ENCODE measurements at places on chromosomes 4 and X. TPM values are rescaled to one million over a fixed set of nuclear protein-coding genes. Genes with fewer than 3 reads are reported as not detected.
A peak's percentile ranks its signal among the peaks of the same experiment; 100 is the strongest.

Gene UGT2B10
- not detected for total RNA-seq

DNA sequence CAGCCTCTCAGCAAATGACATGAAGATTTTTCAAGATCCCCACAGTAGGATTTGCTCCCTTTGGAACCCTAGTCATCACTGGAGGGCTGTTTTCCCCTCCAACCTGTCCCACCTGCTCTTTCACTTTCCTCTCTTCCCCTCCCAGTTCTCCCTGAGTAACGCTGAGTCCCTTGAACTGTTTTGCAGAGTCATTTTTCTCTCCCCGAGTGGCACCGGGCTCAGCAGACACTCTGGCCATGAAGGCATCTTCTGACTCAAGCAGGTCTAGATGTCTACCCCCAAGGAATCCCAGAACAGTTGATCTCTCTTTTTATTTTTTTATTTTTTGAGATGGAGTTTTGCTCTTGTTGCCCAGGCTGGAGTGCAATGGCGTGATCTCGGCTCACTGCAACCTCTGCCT, 52.2 kb downstream of the HTRA3 start:
- no peak for DNase-seq

- DNase-seq, result no peak
Observed at GRCh38 chr4:66204534-66205247, 534.4 kb upstream of the EPHA5 start.

Gene ANK2
- total RNA-seq, result 0.27 TPM

GRCh38 chr4:141432000-141432712, 204.2 kb upstream of the IL15 start:
- no peak for DNase-seq

DNA sequence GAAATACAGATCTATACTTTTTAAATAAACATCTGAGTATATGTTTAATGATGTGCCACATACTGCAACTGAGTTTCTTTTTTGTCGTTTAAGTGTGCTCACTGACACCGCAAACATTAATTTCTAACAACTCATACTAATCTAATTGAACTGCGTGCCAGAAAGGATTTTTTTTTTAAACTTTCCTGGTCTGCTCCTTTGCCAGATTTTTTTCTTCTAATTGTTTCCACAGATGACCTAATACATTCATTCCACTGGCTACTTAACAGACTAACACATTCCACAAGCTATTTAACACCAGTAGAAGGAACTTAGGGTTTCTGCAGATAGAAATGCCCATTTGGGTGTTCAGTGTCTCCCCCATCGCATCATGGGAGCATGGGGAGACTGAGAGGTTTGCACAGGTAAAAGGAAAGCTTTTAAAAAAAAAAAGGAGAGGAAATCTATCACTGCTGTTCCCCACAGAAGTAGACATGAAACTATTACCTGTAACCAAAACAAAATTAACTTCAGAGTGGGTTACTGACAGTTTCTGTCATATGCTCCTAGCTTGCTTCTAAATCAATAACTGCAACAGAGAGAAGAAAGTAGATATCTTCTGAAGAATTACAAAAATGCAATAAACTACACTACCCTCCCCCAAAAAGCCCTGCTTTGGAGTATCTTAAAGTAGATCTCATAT, 31.6 kb downstream of the SH3KBP1 start:
- DNase-seq, result peak; percentile 57

DNA sequence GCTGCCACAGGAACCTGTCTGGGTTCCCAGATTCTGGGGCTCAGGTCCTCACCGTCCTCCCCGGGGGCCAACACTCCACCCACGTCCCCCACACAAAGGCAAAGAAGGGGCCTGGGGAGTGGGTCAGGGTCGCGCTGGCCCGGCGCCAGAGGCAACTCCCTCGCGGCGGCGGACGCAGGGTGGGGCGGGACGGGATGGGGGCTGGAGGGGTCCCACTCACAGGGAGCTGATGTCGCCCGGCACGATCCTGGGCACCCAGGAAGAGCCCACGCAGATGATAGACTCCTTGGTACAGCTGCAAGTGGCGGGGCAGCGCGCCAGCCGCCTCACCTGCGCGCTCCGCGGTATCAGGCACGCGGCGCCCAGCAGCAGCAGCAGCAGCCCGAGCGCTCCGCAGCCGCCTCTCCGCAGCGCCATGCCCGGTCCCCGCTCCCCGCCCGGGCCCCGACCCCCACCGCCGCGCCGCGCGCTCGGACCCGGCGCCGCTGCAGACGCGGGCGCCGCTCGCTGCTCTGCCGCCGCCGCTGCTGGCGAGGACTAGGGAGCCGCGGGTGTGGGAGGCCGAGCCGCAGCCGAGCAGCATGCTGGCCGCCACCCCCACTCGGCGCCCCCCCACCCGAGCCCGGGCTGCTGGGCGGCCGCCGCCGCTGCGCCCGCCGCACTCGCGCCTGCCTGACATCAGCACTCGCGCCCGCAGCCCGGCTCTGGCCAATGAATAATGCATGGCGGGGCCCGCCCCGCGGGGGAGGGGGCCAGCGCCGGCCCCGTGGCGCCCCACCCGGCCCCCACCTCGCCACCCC, at the start of gene LGI2:
Gene LGI2, minus strand, starts transcription at position 670 of the 800 bp plus-strand sequence. Its CDS starts 253 bp downstream, at position 417.
- DNase-seq, result no peak

Gene PDE5A
- total RNA-seq, result 42.0 TPM

Gene LDB2
- total RNA-seq, result 33.5 TPM

DNA sequence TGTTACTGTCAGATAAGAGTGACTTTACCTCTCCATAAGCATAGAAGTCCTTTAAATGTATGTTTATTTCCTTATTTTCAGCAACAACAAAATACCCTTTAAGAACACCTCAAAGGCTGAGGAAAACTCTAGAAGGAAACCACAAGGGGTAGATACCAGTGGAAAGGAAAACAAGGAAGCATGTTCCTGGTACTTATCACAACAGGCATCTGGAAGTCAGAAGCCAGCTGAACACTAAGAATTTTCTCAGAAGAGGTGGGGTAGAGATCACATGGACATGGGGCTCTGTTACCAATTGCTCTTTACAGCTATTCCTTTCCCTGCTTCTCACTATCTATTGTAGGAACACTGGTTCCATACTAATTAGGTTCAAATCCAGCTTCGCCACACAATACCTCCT, 51.5 kb upstream of the BEND2 start:
- DNase-seq, result no peak

DNA sequence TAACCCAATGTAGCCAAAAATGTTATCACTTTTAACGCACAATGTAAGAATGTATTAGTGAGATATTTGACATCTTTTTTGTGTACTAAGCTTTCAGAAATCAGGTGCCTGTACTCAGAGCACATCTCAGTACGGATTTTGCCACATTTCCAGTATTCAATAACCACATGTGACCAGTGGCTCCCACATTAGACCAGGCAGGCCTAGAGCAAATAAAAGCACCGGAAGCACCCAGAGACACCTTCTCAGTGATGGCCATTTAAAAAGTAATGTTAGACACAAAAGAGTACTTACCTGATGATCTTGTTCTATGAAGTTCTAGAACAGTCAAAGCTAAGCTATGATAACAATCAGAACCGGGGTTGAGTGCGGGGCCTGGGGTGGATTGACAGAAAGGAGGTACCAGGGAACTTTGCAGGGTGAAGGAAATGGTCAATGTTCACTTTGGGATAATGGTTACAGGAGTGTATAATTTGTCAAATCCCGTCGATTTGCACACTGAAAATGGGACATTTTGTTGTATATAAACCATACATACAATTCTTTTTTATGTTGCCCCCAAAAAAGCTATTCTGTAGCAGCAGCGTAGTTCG, 1.2 kb downstream of the CTPS2 start:
- DNase-seq, result no peak

Gene FAM47A
- not detected for total RNA-seq

Gene HS3ST1
- total RNA-seq, result not detected

DNA sequence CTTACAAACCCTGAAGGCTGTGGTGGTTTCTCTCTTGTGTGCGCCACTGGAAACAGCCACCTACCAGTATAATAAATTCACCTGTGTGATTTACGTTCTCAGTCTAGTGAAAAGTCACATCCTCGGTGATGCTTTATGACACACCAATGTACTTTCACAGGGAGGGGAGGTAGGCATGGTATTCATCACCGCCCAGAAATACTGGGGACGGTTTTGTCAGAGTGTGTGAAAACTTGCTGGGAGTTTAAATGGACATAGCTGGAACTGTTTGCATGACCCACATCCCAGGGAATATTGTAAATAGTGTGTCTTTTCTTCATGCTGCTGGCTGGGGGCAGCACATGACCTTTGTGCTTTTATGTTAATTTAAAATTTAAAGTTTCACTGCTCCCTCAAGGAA, 421.8 kb downstream of the MAPK10 start:
- no peak for DNase-seq

Data from M059J (cell line).